ENCODE measurements at places on chromosomes 12 and 14. TPM values are rescaled to one million over a fixed set of nuclear protein-coding genes. Genes with fewer than 3 reads are reported as not detected.

The SERPINA5 gene
- 250 TPM for total RNA-seq

DNA sequence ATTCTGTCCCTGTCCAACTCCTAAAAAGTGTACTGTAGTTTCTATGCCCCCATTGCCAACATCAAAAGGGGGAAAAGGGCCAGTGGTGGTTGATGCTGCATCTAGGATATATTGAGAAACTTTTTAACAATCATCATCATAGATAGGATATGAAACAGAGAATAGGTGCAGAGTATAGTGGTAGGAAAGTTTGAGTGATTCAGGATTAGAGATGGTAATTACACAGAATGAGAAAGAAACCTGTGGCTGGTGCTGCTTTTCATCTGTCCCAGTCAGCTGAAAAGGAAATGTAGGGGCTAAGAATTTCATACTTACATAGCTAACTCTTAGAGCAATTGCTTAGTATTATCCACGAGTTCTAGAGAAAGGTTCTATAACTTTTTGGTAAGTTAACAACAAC, 67.6 kb downstream of the GTF2A1 start:
- no peak for DNase-seq
- H3K36me3 ChIP-seq, result no peaks in the 10 kb centered on the region
- peaks cover 2% of the 10 kb centered on the region for H3K4me1 ChIP-seq
- H3K27ac ChIP-seq, result no peak overlapping the region
- no peak overlapping the region for H3K4me3 ChIP-seq

The FGF6 gene
- not detected for total RNA-seq

- no peak for DNase-seq
- H3K4me3 ChIP-seq, result no peak overlapping the region
- no peaks in the 10 kb centered on the region for H3K4me1 ChIP-seq
Observed at GRCh38 chr14:98119739-98120138, 1152.3 kb downstream of the BCL11B start.

GRCh38 chr12:107906707-107907106, 132.2 kb downstream of the ASCL4 start:
- H3K4me3 ChIP-seq, result no peak overlapping the region
- peaks cover 11% of the 10 kb centered on the region for H3K27me3 ChIP-seq
- no peaks in the 10 kb centered on the region for H3K4me1 ChIP-seq
- no peaks in the 10 kb centered on the region for H3K36me3 ChIP-seq
- H3K27ac ChIP-seq, result no peak overlapping the region
- no peak for DNase-seq

DNA sequence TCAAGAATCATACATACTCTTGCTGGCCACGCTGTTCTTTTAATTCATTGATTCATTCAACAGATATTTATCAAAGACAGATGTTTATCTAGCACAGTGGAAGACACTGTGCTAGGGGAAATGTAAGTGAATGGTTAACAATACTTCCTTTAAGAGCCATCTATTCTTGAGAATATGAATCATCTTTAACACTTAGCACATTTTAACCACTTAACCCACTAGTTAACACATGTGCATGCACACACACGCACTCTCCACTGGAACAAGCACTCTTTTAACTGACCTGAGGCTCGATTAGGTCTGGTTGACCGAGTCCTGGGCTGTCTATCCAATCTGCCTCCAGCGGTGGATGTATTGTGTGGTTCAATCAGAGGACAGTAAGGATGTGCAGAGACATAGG, 34.6 kb downstream of the LMNTD1 start:
- no peak for DNase-seq
- H3K36me3 ChIP-seq, result no peaks in the 10 kb centered on the region
- H3K27me3 ChIP-seq, result no peaks in the 10 kb centered on the region
- no peak overlapping the region for H3K27ac ChIP-seq
- H3K4me1 ChIP-seq, result no peaks in the 10 kb centered on the region
- H3K4me3 ChIP-seq, result no peak overlapping the region

DNA sequence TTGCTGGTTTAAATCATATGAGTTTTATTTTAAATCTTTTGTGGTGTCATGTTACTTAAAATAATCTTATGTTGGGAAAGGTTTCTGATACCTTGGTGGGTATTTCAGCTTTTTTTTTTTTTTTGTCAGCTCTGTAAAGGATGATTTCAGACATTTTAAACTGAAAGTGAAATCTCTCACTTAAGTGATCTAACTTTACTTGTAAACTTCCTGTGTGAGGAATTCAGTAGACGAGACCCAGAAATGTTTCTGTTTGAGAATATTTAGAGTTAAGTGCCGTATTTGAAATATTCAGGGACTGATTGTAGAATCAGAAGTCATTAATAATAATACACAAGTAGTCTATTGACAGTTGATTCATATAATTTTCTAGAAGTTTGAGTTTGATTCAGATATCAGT, 37.8 kb downstream of the PROX2 start:
- DNase-seq, result no peak
- no peaks in the 10 kb centered on the region for H3K27me3 ChIP-seq

DNA sequence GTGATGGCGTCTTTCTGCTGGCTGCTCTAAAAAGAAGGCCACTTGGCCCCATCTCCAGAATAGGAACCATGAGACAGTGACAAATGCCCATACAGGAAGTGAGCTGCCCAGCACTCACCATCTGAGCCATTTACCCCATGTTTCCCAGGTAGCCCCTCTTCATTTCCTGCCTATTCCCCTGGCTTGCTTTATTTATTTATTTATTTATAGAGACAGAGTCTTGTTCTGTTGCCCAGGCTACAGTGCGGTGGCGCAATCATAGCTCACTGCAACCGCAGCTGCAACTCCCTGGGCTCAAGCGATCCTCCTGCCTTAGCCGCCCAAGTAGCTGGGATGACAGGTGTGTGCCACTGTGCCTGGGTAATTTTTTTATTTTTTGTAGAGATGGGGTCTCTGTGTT, 71.2 kb downstream of the RIN3 start:
- no peaks in the 10 kb centered on the region for H3K36me3 ChIP-seq
- no peak overlapping the region for H3K27ac ChIP-seq
- DNase-seq, result no peak

DNA sequence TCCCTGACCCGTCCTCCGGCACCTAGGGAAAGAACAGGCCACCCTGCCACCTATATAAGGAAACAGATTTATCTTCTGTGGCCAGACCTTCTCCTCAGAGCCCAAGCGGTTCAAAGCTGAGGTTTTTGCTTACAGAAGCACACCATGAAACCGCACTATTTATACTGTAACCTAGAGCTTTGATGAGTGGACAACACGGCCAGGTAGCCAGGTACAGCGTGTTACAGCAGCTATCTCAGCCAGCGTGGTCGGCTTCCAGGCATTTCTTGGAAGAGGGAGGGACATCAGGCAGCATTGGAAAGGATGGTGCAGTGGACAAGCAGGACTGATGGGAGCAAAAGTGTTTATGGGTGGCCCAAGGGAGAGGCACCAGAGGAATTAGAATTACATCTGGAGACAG, 34.4 kb downstream of the TTC7B start:
- no peak overlapping the region for H3K4me3 ChIP-seq
- no peaks in the 10 kb centered on the region for H3K36me3 ChIP-seq
- no peaks in the 10 kb centered on the region for H3K27me3 ChIP-seq
- no peak overlapping the region for H3K27ac ChIP-seq
- H3K4me1 ChIP-seq, result peaks cover 11% of the 10 kb centered on the region

DNA sequence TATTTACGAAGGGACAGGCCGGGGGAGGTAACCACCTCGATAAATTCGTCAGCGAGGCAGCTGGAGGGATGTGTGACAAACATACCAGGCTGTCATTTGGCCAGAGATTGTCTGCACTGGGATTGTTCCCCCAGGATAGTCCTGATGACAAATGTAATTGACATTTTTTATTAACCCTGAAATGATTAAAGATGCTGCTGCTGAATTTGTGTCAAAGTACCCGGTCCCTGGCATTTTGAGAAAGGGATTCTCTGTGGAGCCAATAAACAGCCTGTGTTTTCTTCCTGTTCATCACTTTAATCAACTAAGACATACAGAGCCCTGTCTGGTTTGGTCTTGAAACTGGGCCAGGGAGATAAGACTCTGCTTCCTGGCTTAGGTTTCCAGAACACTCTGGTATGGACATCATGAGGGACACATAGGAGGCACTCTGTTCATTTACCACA, 117.6 kb downstream of the SLC25A47 start:
- no peak for DNase-seq
- H3K4me1 ChIP-seq, result peaks cover 7% of the 10 kb centered on the region
- no peaks in the 10 kb centered on the region for H3K27me3 ChIP-seq
- H3K27ac ChIP-seq, result no peak overlapping the region
- no peak overlapping the region for H3K4me3 ChIP-seq

DNA sequence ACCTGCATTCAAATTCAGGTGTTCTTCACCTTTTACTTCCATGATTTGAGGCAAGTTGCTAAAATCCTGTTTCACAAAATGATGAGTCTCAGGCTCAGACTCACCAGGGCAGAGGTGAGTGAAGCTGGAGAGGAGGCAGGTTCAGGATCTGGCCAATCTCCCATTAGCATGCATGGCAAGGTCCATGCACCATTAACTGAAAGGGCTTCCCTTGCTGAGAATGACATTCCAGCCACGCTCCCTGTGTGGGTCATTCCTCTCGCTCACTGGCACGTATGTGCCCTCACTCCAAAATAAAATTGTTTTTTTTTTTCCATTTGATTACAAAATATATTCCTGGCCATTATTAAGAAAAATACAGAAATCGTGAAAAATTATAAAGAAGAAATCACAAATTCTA, 257.6 kb downstream of the C12orf75 start:
- H3K36me3 ChIP-seq, result no peaks in the 10 kb centered on the region
- H3K27ac ChIP-seq, result no peak overlapping the region
- H3K4me3 ChIP-seq, result no peak overlapping the region
- H3K4me1 ChIP-seq, result no peaks in the 10 kb centered on the region

- no peaks in the 10 kb centered on the region for H3K27me3 ChIP-seq
- H3K36me3 ChIP-seq, result no peaks in the 10 kb centered on the region
- no peak overlapping the region for H3K27ac ChIP-seq
- no peak for DNase-seq
Observed at GRCh38 chr12:269191-269590, 6.6 kb upstream of the SLC6A13 start.

The OR6C2 gene
- not detected for total RNA-seq

GRCh38 chr14:74035556-74035955, 16.4 kb downstream of the BBOF1 start:
- no peak for DNase-seq
- no peak overlapping the region for H3K4me3 ChIP-seq
- no peak overlapping the region for H3K27ac ChIP-seq
- H3K4me1 ChIP-seq, result no peaks in the 10 kb centered on the region
- no peaks in the 10 kb centered on the region for H3K27me3 ChIP-seq

The CACNA1C gene
- total RNA-seq, result 1.9 TPM

The NR1H4 gene
- total RNA-seq, result 46.8 TPM

- no peak overlapping the region for H3K4me3 ChIP-seq
- no peaks in the 10 kb centered on the region for H3K4me1 ChIP-seq
Observed at GRCh38 chr14:61247935-61248334, 33.2 kb downstream of the TMEM30B start.

The PTPRO gene
- total RNA-seq, result 1.3 TPM

The VRTN gene
- not detected for total RNA-seq

DNA sequence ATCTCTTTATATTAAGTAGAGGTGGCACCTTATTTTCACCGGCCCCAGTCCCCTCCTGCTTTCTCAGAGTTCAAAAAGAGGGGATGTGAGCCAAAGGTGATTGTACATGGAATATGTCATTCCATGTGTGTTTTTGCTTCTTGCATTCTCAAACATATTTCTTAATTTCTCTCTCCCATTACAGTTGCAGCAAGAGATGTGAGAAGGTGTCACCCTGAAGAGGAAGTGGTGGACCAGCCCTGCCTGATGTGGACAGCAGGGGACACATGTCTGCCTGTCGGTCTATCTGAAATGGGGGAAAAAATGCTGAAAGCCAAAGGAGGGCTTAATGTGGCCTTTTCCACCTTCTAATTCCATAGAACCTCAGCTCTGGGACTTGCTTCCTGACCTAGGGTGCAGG, 1.9 kb upstream of the FOXN3 start:
- H3K36me3 ChIP-seq, result no peaks in the 10 kb centered on the region
- no peak overlapping the region for H3K4me3 ChIP-seq
- H3K4me1 ChIP-seq, result peaks cover 32% of the 10 kb centered on the region
- no peaks in the 10 kb centered on the region for H3K27me3 ChIP-seq
- DNase-seq, result no peak

The SSTR1 gene
- total RNA-seq, result 0.23 TPM

GRCh38 chr12:99522456-99522855, 125.1 kb upstream of the GARIN6 start:
- no peaks in the 10 kb centered on the region for H3K36me3 ChIP-seq
- no peak overlapping the region for H3K27ac ChIP-seq
- no peak overlapping the region for H3K4me3 ChIP-seq

DNA sequence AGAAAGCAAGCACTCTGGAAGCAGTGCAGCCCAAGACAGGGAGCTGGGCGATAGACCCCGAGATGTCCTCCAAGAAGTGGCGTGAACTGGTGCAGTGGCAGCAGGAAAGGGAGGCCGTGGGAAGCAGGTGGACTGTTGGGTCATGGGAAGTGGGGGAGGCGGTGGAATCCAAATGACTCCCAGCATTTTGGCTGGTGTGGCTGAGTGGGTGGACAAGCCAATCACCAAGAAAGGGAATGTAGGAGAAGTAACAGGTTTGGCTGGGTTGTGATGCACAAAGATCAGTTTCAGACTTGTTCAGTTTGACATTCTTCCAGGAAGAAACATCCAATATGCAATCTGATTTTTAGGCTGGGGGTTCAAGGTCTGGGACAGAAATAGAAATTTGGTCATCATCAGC, 46.0 kb upstream of the KTN1 start:
- no peak overlapping the region for H3K27ac ChIP-seq
- DNase-seq, result no peak
- H3K4me1 ChIP-seq, result no peaks in the 10 kb centered on the region

DNA sequence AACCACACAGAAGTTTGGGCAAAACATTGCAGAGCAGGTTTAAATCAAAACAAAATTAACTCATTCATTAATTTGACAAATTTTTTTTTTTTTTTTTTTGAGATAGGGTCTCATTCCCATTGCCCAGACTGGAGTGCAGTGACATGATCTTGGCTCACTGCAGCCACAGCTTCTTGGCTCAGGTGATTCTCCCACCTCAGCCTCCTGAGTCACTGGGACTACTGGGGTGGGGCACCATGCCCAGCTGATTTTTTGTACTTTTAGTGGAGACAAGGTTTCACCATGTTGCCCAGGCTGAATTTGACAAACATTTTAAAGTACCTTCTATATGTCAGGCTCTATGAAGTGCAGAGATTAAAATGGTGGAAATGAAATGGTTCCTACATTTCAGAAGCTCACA, 257.1 kb upstream of the NPAS3 start:
- H3K27me3 ChIP-seq, result no peaks in the 10 kb centered on the region
- no peak overlapping the region for H3K27ac ChIP-seq
- no peak overlapping the region for H3K4me3 ChIP-seq
- DNase-seq, result no peak

The DRAM1 gene
- 7.8 TPM for total RNA-seq

GRCh38 chr14:59313144-59313651, 124.7 kb downstream of the DAAM1 start:
- no peaks in the 10 kb centered on the region for H3K36me3 ChIP-seq
- H3K4me3 ChIP-seq, result no peak overlapping the region
- peaks cover 49% of the 10 kb centered on the region for H3K4me1 ChIP-seq
- peak overlapping the region; percentile 68 for H3K27ac ChIP-seq

The LHX5 gene
- not detected for total RNA-seq

The OTOGL gene
- 0.08 TPM for total RNA-seq

GRCh38 chr14:61146899-61147298, 134.2 kb downstream of the TMEM30B start:
- H3K27me3 ChIP-seq, result no peaks in the 10 kb centered on the region
- DNase-seq, result no peak
- no peaks in the 10 kb centered on the region for H3K4me1 ChIP-seq
- no peak overlapping the region for H3K27ac ChIP-seq
- no peaks in the 10 kb centered on the region for H3K36me3 ChIP-seq
